CD8-positive, alpha-beta memory T cell (primary cell): ENCODE measurements at places on chromosomes 5 and 9. TPM values are rescaled to one million over a fixed set of nuclear protein-coding genes. Genes with fewer than 3 reads are reported as not detected.

DNA sequence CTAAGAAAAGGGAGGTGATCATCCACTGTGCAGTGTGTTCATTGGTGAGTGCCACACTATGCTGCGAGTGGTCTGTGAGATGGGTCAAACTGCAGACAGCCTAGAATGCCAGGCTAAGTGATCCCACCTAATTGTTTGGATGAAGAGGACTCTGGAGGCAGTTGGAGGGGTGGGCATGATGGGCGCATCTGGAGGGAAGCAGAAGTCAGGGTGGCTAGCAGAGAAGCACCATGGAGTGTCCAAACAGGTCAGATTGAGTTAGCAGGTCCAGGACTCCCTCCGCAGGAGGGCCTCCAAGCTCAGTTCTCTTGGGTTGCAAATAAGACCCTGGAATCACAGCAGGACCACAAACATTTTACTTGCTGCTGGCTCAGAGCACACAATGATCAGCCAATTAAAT is 19.9 kb upstream of the ANGPTL2 start:
- DNase-seq, result no peak

DNA sequence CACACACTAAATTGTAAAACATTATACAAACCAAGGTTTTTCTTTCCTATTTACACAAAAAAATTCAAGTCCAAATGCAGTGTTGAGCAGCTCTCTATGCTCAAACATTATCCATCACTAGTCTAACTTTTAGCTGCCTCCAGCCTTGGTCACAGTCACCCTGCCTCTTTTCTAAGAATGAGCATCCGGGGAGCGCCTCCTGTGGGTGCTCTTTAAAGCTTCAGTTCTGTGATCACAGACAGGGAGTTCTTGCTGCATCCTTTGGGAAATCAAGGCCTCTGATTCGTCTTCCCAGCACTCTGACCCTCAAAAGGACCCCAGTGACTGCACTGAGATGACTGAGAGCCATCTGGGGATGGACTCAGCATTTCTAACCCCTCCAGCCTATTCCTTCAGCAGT is 289.6 kb downstream of the SEC61B start:
- no peak for DNase-seq

Gene TNPO1
- total RNA-seq, result 134 TPM

Gene HARS1
- total RNA-seq, result 97.4 TPM

- no peak for DNase-seq
Observed at GRCh38 chr5:154189256-154189818, 1.2 kb upstream of the GALNT10 start.

Gene MAMDC2
- total RNA-seq, result not detected

DNA sequence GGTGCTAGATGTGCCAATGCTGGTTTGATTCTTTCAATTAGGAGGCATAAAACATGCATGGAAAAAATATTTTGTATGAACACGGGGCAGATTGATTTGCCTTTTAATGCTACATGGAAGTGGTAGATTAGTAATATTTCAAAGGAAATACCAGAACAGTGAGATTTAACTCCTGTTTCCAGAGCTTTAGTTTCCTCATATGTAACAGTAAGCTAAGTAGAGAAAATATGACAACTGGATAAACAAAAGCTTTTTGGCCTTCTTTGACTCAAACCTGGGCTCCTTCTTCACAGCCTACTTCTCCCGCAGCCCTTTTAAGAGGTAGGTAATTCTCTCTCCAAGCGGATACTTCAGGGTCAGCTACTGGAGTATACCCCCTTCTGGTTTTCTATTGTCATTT is 254.2 kb upstream of the TRPC7 start:
- DNase-seq, result no peak

GRCh38 chr5:136309376-136309775 is 56.0 kb downstream of the TRPC7 start:
- no peak for DNase-seq
